Stimulated activated CD4-positive, alpha-beta T cell treated with anti-CD3 and anti-CD28 coated beads, TNF-alpha, amount 100 ng/mL, for 1 hour (primary cell): ENCODE measurements at places on chromosomes 7 and 10.

DNA sequence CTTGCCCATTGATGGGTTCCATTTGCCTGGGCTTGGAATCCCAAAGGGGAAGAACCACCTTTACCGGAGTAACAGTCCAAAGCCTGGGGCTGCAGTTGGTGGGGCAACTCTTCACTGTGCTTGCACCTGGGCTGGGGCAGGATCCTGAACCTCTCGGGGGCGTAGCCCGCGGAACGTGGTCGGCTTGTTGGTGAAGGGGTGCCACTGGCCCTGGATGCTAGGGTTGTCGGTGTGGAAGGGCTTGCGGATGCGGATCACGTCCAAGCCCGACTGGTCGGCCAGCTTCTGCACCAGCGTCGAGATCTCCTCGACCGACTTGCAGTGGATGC is 710 bp downstream of the MRPL43 start:
- DNase-seq: no peak

DNA sequence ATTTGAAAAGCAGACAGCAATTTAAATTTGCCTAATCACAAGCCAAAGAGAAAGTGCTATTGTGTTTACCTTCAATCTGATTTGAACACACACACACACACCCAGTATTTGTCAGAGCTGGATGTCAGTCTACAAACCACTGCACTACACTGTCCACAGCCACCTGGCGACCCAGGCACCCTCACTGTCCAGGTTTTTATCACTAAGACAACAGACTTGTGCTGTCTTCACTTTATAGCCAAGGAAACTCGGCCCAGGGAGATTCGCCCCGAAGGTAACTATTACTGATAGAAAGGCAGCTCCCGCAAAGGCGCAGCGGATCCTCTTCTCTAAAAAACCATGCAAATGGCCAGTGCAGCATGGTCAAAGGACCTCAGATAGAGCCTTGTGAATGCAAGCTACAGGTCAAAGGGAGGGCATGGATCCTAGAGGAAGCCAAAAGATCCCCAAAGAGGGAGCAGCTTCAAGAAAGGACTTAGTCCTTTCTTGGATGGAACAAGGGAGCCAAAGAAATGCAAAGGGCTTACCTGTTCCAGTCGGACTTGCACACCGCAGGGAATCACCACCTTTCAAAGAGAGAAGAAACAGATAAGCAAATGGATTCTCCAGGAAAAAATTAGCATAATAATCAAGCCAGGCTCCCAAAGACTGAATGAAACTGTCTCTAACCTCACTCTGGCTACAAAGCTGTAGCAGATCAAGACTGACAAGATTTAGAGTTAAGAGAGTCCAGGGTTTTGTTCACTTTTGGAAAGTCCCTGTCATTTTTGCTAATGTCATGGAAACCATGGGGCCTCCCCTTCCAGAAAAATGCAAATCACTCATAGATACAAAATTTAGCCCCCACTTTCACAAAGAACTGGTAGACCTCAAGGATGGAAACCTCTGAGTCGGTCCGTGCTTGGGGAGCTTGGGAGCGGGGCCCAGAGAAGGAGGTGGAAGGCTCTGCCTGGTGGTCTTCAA is 101.1 kb downstream of the TNS3 start:
- DNase-seq: no peak

DNA sequence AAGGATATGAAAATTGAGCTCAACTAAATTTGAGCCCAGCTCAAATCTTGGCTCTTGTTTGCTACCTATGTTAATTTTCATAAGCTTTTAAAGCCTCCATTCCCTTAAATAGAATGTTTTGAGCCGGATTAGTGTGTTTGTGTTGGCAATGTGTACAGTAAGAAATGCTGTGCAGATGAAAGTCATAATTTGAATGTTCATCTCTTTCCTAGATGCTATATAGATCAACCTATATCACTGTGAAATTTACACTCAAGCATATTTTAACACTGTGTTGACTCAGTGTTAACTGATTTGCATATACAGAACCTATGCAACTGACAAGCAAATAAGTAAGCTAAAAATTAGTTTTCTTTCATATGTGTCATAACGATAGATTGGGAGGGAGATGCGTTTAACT is 272.5 kb downstream of the TFEC start:
- DNase-seq: no peak

GRCh38 chr7:129187681-129188371 is 607 bp upstream of the SMO start:
- no peak for DNase-seq

- no peak for DNase-seq
These were observed 536.2 kb downstream of the TCERG1L start for GRCh38 chr10:130775311-130775710.

DNA sequence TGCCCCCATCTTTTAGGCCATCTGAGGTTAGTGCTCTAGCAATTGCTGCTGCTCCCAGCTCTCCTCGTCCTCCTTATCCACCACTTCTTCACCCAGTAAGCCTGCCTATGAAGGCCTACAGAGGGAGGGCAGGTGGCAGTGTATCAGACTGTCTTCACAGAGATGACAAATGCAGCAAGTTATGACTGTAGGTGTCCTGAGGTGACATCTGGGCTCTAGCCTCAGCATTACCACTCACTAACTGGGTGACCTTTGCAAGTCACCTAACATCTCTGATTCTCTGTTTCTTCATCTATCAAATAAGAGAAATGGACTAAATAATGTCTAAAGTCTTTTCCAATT is 151.6 kb downstream of the NOC3L start:
- no peak for DNase-seq

- DNase-seq: no peak
These were observed 138.9 kb downstream of the ADK start for GRCh38 chr10:74289951-74290350.

DNA sequence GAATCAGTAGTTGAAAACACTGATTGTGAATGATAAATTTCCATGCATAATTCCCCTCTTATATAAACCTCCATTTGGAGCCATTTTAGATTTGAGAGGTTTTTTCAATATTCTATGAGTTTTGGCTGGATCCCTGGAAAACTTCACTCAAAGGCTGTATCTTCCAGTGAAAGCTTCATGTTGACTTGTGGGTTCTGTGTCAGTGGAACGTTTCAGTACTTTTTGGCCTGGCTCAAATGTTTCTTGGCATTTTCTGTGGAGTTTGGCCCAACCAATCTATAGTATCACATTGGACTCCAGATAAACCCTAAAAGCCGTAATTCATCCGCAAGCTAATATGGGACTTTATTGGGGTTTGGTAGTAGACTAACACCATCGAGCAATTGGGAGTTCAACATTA is 172.6 kb upstream of the PRPS1L1 start:
- DNase-seq: no peak

GRCh38 chr7:43302211-43302711 is 189.8 kb downstream of the HECW1 start:
- DNase-seq: no peak

DNA sequence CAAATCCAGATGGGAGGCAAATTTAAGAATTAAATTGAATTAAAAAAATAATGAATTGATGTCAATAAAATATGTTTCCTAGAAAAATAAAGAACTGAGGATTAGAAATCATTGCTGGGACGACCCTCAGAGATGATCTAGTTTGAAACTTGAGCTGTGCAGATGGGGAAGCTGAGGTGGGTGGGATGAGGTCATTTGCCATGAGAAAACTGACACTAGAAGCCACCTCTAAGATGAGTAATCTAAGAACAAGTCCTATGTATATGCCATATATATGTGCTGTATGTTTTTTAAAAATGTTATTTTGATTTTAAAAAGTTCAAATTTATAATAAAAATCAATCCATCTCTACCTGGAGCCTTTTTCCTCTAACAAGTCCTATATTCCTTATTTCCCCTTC is 135.7 kb downstream of the RSU1 start:
- no peak for DNase-seq

DNA sequence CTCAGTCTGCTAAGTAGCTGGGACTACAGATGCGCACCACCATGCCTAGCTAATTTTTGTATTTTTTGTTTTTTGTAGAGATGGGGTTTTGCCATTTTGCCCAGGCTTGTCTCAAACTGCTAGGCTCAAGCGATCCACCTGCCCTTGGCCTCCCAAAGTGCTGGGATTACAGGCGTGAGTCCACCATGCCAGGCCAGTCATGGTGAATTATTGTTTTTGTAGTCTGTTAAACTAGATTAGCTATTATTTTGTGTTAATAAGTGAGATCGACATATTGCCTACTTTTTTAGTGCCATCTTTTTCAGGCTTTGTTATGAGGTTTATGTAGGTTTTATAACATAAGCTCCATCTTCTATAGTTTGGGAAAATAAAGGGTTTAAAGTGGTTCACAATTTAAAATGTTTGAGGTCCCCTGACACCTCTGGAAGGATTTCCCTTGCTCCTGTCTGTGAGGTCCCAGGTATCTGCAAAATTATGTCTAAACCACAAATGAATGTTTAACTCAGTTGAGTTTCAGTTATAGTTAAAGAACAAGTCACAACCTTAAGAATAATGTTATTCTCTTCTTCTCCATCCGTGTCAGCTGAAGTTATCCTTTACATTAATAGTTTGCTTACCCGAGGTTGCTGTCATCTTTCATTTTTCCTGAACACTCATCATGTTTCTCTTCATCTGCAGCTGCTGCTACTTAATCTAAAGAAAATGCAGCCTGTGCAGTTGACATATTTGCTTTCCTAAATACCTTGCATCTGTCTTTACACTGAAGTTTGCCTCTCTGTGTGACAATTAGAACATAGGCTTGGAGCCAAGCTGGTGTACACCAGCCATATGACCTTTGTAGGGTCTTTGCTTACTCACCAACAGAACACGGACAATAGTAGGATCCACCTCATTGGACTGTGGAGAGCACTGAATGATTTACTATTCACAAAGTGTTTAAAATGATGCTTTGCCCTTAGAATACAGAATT is 8.9 kb upstream of the VSTM4 start:
- no peak for DNase-seq

DNA sequence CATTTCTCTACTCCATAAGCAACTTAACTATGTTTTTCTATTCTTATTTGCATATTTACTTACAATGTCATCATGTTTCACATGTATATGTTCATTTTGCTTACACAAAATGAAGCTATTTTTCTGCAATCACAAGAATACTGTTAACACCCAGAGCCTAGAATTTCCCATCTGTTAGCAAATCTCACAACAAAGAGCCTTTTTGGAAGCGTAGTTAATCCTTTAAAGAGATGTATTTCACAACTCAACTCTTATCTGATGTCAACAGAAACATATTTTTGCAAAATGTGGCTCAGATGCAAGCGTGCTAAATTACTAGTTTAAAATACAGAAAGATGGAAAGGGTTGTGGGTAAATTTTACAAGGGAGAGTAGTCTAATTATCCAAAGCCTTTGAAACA is 110.6 kb upstream of the COL1A2 start:
- no peak for DNase-seq

GRCh38 chr10:11328264-11329061 is 283.0 kb downstream of the USP6NL start:
- DNase-seq: no peak

DNA sequence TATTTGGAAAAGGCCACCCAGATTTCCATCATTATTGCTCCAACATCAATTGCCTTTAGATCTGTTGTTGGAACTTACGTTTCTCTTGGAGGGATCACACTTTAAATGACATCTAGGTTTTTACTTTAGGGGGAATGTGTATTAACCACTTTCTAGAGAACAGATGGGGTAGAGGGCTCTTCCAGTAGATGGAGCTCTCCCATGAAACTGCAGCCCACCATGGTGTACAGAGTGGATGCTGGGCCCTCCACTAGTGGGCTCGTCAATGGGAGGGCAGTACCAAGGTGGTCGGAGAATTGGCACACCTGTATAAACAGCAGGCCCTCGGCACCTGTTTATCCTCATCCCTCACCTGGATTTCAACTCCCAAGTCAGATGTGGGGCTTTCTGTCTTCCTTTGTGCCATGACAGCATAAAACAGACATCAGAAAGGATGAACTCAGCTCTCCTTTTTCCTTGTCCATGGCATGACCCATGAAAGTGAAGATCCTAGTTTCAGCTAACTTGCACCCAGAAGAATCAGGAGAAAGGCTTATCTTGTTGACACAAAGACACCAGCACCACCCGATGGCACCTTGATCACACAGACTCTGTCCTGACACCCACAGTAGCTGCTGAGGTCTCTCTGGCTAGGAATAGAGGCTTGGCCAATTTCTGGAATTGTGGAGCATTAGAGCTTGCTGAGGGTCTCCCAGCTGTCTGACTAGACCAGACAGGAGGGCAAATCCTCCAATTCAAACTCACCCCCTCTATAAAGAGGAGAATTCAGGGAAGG is 150.5 kb downstream of the CYP26A1 start:
- DNase-seq: no peak
